A549 treated with CORT108297 at 1 μM for 4 hours (cell line): ENCODE measurements at places on chromosomes 4 and X. TPM values are rescaled to one million over a fixed set of nuclear protein-coding genes. Genes with fewer than 3 reads are reported as not detected.

The HS6ST2 gene
- 0.02 to 0.06 TPM (median 0.03 TPM) in 5 replicates for total RNA-seq

The FAM114A1 gene
- total RNA-seq, result 21.9 to 46.3 TPM (median 33.2 TPM) in 5 replicates

The H2BW2 gene
- not detected in 5 replicates for total RNA-seq

The OTUD6A gene
- not detected in 5 replicates for total RNA-seq

The FAM149A gene
- total RNA-seq, result 1.4 to 1.8 TPM (median 1.7 TPM) in 5 replicates

The RADX gene
- 0.03 to 0.12 TPM (median 0.04 TPM) in 5 replicates for total RNA-seq

The ZCCHC12 gene
- total RNA-seq, result 0.13 to 0.24 TPM (median 0.20 TPM) in 5 replicates

The NHS gene
- 3.4 to 5.6 TPM (median 4.5 TPM) in 5 replicates for total RNA-seq

The ATXN3L gene
- total RNA-seq, result not detected in 5 replicates

The POU3F4 gene
- total RNA-seq, result not detected in 5 replicates

The BEX5 gene
- total RNA-seq, result not detected in 5 replicates

The RBM10 gene
- 31.9 to 44.0 TPM (median 42.3 TPM) in 5 replicates for total RNA-seq

The SPANXC gene
- total RNA-seq, result 0.44 to 1.4 TPM (median 0.92 TPM) in 5 replicates

The TBX22 gene
- not detected in 5 replicates for total RNA-seq

The TRPC5OS gene
- total RNA-seq, result not detected in 5 replicates

The PDCL2 gene
- not detected in 5 replicates for total RNA-seq

The SMIM31 gene
- total RNA-seq, result 0.02 to 0.21 TPM (median 0.09 TPM) in 5 replicates

The SLC4A4 gene
- total RNA-seq, result 1.3 to 2.5 TPM (median 1.9 TPM) in 5 replicates

The TLR6 gene
- total RNA-seq, result 3.1 to 4.4 TPM (median 3.7 TPM) in 5 replicates

The SPANXN1 gene
- not detected in 5 replicates for total RNA-seq

The FABP2 gene
- total RNA-seq, result not detected in 5 replicates

The NSG1 gene
- total RNA-seq, result 1.7 to 2.5 TPM (median 2.2 TPM) in 5 replicates

The ENPEP gene
- 0.01 to 0.14 TPM (median 0.09 TPM) in 5 replicates for total RNA-seq

The NPNT gene
- 0.22 to 0.37 TPM (median 0.32 TPM) in 5 replicates for total RNA-seq

The IGFBP7 gene
- total RNA-seq, result 206 to 336 TPM (median 240 TPM) in 5 replicates

The FGFR3 gene
- total RNA-seq, result 1.3 to 2.8 TPM (median 2.2 TPM) in 5 replicates
